ENCODE measurements at places on chromosomes 1 and 21. TPM values are rescaled to one million over a fixed set of nuclear protein-coding genes. Genes with fewer than 3 reads are reported as not detected.

GRCh38 chr1:169794530-169795416 lies at the start of gene METTL18:
Gene METTL18, minus strand, starts transcription at chr1:169794907. Its CDS starts 1,212 bp downstream, at chr1:169793695.
- H3K27me3 ChIP-seq, result no peaks in the 10 kb centered on the region
- peak; percentile 97 for DNase-seq
- no peaks in the 10 kb centered on the region for H3K36me3 ChIP-seq
- peak within 1 kb of the TSS; percentile 90 for H3K27ac ChIP-seq

The A3GALT2 gene
- total RNA-seq, result 0.39 TPM

DNA sequence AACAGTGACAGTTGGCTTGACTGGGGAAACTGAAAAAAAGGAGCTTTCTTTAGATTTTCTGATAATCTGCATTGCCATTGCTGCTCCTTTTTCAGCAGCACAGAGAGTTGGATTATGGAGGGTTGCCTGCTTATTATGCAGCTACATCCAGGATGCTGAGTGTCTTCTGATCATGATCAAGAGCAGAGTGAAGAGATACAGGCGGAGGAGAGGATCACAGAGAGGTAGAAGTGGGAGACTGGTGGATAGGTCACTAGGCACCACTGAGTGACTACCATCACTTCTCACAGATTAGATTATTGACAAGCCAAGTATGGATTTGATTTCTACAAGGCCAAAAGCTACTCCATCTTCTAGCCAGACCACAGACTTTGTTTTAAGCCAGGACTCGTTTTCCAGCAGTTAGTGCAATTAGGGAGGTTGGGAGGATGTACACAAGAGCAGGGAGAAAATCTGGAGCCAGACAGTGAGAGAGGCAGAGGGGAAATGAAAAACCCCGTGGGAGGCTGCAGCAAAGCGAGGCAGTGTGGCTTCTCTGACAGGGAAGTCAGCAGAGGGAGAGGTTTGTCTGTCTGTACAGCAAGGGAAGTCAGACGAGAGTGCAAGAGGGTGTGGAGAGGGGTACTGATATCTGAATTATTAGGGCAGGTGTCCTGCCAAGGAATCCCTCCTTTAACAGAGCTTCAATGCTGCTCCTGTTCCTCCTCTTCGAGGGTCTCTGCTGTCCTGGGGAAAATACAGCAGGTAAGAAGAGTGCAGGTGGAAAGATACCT lies at the start of gene CD1E:
Gene CD1E, plus strand, starts transcription at position 592 of the 773 bp plus-strand sequence. Its CDS starts 95 bp downstream, at position 687.
- H3K4me1 ChIP-seq, result no peaks in the 10 kb centered on the region
- no peak within 1 kb of the TSS for H3K27ac ChIP-seq
- no peaks in the 10 kb centered on the region for H3K36me3 ChIP-seq
- DNase-seq, result no peak
- no peak within 1 kb of the TSS for H3K4me3 ChIP-seq

GRCh38 chr1:223712850-223713474 lies 623 bp downstream of the CAPN2 start:
- peaks cover 44% of the 10 kb centered on the region for H3K4me1 ChIP-seq
- peak overlapping the region; percentile 92 for H3K27ac ChIP-seq
- H3K27me3 ChIP-seq, result no peaks in the 10 kb centered on the region

- H3K4me1 ChIP-seq, result peaks cover 2% of the 10 kb centered on the region
- no peak for DNase-seq
- H3K27me3 ChIP-seq, result no peaks in the 10 kb centered on the region
These were observed 97.8 kb upstream of the IPO9 start for GRCh38 chr1:201731142-201731541.

The MSH4 gene
- 0.59 TPM for total RNA-seq

The RAB3B gene
- 27.2 TPM for total RNA-seq

DNA sequence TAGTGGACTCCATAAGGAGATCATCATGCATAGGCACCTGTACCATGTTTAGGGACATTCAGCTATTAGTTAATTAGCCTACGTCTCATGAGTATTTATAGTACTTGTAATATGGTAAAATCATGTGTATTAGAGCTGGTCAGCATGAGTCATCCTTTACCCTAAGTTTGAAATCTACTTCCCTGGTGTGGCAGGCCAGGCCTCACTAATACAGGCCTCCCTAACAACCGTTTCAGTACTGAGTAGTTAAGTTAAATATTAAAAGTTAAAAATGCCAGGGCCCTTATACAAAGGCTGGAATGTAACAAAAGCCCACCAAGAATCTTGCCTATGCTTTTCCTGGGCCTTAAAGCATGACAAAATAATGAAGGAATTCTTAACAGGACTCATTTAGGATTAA lies 356.3 kb upstream of the DPYD start:
- DNase-seq, result no peak
- no peaks in the 10 kb centered on the region for H3K4me1 ChIP-seq
- no peaks in the 10 kb centered on the region for H3K36me3 ChIP-seq
- H3K27me3 ChIP-seq, result no peaks in the 10 kb centered on the region

The RNF186 gene
- not detected for total RNA-seq

DNA sequence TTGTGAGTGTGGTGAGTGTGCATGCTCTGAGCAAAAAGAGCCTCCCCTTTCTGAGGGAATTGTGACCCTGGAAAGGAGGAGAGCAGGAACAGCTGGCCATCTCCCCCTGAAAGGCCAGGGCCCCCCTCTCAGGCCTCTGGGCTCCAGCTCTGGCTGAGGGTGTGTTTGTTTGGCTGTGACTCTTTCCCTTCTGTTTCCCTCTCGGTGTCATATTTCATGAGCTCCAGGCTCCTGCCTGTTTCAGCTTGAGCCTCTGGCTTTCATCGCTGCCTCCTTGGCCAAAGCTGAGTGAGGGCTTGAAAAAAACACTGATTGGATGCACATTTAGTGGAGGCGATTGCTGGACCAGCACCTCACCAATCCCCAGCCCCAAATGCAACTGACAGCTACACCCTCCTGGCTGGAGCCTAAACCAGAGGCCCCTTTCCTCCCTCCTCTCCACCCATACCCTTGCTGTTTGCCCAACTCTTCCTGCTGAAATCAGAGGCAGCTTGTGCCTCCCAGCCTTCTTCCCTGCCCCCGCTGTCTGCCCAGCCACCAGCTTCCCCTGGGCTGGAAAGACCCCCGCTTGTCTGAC lies 64.1 kb downstream of the DDR2 start:
- H3K4me1 ChIP-seq, result peaks cover 52% of the 10 kb centered on the region
- H3K4me3 ChIP-seq, result peak overlapping the region; percentile 6
- peaks cover 7% of the 10 kb centered on the region for H3K36me3 ChIP-seq
- peak; percentile 91 for DNase-seq
- peak overlapping the region; percentile 76 for H3K27ac ChIP-seq

The NIPAL3 gene
- total RNA-seq, result 7.3 TPM

DNA sequence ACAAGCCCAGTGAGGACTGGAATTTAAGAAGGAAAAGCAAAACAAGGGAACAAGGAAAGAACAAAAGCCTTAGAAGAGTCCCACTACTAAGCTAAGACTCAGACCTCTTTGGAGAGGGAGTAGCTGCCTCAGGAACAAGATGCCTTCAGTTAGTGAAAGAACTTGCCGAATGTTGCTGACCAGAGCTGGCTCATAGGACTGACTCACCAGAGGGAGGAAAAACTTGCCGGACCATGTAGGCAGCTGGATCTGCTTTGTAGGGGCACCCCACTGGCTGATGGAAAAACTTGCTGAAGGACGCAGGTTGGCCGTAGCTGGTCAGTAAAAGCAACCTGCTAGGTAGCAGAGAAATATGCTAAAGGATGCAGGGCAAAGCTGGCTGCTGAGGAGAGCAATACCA lies 15.3 kb upstream of the ZSWIM5 start:
- H3K27ac ChIP-seq, result no peak overlapping the region
- DNase-seq, result no peak
- no peaks in the 10 kb centered on the region for H3K4me1 ChIP-seq
- H3K27me3 ChIP-seq, result peaks cover 26% of the 10 kb centered on the region
- H3K36me3 ChIP-seq, result no peaks in the 10 kb centered on the region

DNA sequence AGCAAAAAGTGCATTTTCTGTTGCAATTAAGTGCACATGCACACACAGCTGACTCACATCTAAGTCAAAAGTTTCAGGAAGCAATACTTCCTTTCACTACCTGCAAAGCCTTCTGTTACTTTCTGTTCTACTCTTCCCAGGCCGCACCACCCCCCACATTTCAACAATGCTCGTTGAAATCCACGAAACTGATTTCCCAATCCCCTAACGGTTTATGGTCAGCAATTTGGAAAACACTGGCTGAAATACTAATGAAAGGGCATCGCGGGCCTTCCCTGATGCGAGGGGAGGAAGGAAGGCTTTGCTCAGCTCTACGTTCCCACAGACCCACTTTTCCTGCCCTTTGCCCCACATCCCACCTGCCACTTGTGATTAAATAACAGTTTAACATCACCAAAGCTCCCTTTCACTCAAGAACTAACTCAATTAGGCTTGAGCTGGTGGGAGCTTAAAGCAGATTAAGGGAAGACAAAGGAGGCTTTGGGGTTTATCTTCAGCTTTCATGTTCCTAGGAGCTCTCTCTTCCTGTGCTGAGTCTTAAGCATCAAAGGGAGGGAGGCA lies 243.2 kb upstream of the RAB4A start:
- no peak overlapping the region for H3K4me3 ChIP-seq
- no peaks in the 10 kb centered on the region for H3K36me3 ChIP-seq
- peak; percentile 16 for DNase-seq
- no peaks in the 10 kb centered on the region for H3K4me1 ChIP-seq
